ENCODE measurements at places on chromosomes 13 and 19. TPM values are rescaled to one million over a fixed set of nuclear protein-coding genes. Genes with fewer than 3 reads are reported as not detected.
A peak's percentile ranks its signal among the peaks of the same experiment; 100 is the strongest.

GRCh38 chr13:44605275-44605674, 29.1 kb upstream of the TSC22D1 start:
- peak; percentile 31 for DNase-seq

GRCh38 chr19:44684892-44685863, 13.8 kb upstream of the CEACAM16 start:
- peak; percentile 85 for DNase-seq

Gene SULT2A1
- total RNA-seq: not detected

DNA sequence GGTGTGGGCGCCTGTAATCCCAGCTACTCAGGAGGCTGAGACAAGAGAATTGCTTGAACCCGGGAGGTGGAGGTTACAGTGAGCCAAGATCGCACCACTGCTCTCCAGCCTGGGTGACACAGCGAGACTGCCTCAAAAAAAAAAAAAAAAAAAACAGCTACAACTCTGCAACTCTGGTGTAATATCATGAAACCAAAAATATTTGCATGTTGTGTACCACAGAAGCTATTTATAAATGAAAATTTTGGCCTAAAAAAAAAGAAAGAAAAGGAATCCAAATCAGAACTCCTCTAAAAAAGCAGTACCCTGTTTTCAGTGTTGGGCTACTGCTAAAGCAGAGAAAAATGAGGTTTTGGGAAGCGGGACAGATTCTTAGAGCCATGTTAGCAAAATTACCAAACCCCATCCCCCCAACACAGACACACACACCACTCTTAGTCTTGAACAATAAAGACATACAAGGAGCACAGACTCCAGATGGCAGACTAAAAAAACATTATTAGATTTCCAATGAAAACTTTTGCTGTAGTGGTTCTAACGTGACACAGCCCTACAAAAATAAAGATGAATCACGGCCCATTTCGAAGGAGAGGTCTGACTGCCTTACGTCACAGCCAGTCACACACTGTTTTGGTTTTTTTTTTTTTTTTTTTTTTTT, 51.5 kb downstream of the INSR start:
- DNase-seq: peak; percentile 61

DNA sequence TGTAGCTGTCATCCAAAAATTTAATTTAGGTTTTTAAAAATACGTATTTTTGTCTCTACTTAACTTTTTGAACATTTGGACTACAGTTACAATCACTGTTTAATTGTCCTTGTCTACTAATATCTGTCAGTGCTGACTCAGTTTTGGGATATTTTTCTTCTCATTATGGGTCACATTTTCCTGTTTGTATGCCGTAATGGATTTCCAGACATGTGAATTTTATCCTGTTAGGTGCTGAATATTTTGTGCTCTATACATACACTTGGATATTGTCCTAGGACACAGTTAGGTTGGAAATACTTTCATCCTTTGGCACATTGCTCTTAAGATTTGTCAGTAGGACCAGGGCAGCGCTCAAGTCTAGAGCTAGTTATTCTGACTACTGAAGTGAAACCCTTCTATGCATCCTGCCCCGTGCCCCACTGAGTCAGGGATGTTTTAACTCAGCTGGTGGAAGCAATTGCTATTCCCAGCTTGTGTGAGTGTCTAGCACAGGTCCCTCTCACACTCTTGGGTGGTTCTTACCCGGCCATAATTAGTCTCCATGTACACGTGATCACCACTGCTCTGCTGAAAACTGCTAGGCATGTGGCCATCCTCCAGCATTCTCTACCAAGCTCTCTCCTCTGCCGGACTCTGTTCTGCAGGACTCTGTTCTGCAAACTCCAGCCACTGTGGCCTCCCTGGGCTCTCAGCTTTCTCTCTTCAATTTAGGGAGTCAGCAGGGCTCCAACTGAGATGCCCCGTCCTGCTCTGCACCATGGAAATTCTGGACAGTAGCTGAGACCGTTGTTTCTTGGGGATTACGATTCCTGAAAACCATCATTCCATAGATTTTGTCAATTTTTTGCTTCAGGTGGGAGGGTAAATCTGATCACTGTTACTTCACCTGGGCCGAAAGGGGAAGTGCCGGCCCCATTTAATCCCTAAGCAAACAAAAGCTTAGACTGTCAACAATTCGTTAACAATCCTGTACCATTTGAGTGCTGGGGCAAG, 11.1 kb downstream of the PROZ start:
- DNase-seq: no peak

- DNase-seq: peak; percentile 99
Measured at GRCh38 chr19:13154241-13154778, 4.1 kb downstream of the IER2 start.

Gene TEX26
- not detected for total RNA-seq

Measured in MG63 (cell line).